ENCODE measurements at places on chromosomes 12 and 14.

GRCh38 chr12:116564080-116564479 is 4.9 kb downstream of the MAP1LC3B2 start:
- no peak for DNase-seq

DNA sequence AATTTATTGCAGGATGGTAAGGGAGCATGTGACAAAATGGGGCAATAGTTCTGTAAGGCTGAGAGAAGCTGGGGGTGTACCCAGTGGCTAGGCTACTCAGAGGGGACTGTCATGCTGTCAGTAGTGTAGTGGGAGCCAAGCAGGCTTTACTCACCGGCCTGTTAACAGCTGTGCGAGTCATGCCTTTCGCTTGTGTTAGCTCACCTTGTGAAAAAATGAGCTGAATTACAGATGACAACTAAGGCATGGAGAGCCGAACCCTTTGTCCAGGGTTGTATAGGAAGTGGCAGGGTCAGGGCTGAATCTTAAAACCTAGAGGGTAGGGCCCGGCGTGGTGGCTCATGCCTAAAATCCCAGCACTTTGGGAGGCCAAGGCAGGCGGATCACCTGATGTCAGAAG is 37.9 kb downstream of the SH2B3 start:
- no peak for DNase-seq

DNA sequence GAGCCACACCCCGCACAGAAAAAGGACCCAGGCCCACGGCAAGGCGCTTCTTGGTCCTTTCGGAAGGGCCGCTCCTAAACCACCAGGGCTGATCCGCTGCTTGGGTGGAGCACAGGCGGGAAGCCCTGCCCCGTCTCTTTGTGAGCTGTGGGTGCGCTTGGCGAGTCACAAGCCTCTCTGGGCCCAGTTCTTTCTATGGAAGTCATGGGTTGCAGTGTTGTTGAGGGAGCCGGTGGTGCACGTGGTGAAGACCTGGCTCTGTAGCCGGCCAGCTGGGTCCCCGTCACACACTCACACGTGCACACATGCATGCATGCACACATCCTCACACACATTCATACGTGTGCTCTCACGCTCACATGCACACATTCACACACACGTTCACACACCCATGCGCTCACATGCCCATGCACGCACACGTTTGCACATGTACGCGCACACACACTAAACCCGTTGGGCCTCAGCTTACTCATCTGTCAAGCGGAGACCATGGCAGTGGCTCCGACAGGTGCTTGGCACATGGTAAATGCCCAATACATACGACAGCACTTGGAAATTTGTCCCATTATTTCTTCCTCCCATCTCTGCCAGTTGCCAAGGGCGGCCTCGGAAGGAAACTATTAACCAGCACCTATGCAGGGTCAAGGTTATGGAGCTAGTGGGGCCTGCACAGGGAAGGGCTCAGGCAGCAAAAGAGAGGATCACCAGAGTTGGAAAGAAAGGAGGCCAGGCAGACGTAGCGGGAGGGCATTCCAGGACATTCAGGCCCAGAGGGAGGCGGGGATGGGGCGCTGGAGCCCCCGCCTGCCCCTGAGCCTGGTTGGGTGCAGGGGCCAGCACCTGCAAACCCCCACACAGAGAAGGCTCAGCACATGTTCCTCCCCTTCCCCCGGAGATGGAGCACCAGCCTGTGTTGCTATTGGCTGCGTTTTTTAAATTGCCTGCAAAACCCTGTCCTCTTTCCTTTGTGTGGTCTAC is 96.9 kb downstream of the SETD3 start:
- no peak for DNase-seq

- DNase-seq, result no peak
Observed at GRCh38 chr14:59339524-59340330, 125.5 kb downstream of the GPR135 start.

GRCh38 chr14:25095736-25096437 is 45.9 kb upstream of the STXBP6 start:
- no peak for DNase-seq

Measured in NCI-H1436 (cell line).